NB4 (cell line): ENCODE measurements at places on chromosomes 7 and 10.

DNA sequence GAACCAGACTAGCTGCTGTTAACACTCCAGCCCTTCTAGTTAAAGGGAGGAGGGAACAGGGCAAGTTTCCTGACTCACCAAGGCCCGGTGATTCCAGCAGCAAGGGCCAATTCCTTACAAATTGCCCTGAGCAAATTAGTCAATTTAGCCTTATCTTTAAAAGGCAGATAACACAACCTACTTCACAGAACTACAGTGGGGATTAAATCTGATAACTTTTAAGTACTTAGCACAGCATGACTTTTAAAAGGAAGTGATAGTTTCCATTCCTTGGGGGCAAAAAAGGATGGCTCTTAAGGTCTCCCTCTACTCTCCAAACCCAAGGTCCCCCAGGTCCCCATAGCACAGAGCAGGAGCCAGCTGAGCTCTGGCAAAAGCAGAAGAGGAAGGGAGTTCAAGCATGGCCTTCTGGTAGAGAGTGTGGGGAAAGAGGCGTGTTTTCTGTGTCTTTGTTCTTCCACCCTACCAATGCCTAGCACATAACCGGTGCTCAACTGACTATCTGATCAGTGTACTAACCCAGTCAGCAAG, 4.0 kb downstream of the CDCA7L start:
- DNase-seq = peak; percentile 78

- no peak for DNase-seq
These were observed 188.4 kb downstream of the DYNC1I1 start for GRCh38 chr7:95960706-95961244.

GRCh38 chr7:130982160-130982638, 248.2 kb upstream of the KLF14 start:
- peak; percentile 61 for DNase-seq

- DNase-seq = peak; percentile 83
These were observed 12.7 kb upstream of the SDHAF3 start for GRCh38 chr7:97104719-97105238.

DNA sequence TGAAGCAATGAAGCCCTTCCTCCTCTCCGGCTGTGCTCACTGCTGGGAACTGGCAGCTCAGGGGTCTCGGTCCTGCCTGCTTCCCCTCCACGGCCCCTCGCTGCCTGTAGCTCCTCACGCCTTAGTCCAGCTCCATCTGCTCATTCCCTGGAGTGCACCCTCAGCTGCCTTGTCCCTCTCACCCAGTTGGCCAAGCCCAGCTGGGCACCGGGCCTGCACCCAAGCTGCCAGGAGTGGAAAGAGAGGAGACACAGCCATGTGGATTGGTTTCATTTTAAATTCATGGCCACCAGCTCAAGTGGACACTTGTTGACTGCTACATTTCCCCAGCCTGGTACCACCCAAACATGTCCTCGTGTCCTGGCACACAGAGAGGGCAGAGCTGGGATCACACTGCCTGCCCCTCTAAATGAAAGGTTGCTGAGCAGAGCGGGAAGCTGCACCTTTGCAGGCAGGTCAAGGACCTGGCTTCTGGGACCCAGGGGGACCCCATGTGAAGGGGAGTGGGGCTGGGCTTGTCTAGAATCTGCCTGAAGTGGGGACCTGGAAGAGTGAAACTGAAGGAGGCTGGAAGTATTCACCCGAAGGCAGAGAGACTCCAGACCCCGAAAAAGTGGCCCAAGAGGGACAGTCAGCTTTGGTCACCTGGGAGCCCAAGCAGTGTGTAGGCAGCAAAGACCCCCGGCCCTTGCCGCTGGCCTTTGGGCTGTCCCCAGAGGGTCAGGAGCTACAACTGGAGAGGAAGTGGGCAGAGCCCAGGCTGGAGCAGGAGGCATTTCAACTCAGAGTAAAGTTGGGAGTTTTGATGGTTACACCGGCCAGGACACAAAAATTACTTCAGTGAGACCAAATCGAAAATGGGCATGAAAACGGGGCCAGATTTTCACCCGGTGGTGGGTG, 15.0 kb upstream of the BNIP3 start:
- no peak for DNase-seq

- DNase-seq = no peak
These were observed 102.1 kb upstream of the TMEM168 start for GRCh38 chr7:112892263-112892662.

DNA sequence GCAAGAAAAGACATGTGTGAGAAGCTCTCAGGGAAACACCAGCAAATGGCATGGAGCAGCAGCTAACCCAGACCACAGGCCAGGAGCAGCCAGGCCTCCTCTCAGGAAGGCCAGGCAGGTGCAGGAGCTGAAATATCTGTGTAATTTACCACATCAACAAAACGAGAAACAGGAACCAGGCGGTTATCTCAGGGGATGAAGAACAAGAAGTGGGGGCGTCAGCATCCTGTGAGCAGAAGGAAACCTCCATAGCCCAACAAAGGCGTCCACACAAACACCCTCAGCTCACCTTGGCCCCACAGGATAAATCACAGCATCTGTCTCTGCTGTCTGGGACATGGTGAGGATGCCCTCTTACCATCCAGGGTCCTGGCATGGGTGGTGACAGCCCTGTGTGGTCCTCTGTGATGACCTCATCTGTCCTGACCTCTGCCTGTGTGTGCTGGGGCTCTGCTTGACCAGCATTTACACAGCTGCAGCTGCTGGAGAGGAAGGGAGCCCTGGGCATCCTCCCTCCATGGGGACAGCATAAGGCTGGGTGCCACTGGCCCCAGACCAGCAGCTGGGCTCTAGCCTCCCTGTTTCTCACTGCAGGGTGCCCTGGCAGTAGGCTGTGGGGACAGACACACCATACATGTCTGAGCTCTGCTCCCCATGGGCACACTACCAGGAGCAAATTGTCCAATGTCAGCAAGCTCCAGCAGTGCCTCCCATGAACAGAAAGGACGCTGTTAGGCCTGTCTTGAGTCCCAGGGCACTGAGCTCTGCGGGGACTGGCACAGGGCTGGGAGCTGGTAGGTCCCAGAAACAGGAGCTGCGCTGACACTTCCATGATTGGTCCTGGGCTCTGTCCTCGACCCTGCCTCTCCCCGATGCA, 34.6 kb downstream of the ANXA8 start:
- DNase-seq = peak; percentile 55

- DNase-seq = no peak
These were observed 11.7 kb upstream of the RAMP3 start for GRCh38 chr7:45145881-45146280.

DNA sequence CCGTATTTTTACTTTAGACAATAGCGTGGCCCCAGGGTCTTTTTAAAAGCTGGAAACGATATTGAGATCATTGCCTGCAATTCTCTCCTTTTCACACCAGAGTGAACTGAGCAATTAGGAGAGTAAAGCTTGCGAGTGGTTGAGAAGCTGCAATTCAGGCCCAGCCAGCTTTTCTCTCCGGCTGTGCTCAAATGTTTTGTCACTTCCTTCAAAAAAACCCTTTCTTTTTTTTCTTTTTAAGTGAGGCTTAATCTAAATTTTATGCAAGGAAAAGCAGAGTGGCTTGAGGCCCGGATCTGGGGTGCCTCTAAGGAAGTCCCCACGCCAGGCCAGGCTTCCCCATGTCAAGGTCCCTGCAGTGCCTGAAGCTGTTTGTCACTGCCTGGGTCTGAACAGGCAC, 433.9 kb downstream of the GLRX3 start:
- no peak for DNase-seq

- DNase-seq = no peak
These were observed 55.8 kb downstream of the FAM53B start for GRCh38 chr10:124688386-124688785.

- DNase-seq = no peak
These were observed at the start of gene AKR1C8 for GRCh38 chr10:5184987-5185775. Gene AKR1C8 (minus strand): TSS chr10:5185150. CDS start chr10:5185104, 46 bp downstream.

DNA sequence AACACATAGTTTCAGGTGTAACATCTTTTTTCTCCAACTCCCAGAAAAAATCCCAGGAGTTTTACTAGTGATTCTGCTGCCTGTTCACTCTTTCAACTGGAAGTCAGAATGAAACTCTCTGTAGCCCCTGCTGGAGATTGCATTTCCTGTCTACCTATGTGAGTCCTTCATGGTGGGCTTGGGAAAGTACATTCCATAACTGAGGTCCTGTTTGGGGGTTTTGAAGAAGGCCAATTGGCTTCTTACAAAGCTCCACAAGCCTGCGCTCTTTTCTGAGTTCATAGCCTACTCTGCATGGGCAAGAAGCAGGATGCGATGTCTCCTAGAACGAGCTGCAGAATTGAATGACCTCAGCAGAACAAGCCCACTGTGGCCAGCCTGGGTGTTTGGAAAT, 86.7 kb downstream of the LYZL2 start:
- DNase-seq = peak; percentile 24

DNA sequence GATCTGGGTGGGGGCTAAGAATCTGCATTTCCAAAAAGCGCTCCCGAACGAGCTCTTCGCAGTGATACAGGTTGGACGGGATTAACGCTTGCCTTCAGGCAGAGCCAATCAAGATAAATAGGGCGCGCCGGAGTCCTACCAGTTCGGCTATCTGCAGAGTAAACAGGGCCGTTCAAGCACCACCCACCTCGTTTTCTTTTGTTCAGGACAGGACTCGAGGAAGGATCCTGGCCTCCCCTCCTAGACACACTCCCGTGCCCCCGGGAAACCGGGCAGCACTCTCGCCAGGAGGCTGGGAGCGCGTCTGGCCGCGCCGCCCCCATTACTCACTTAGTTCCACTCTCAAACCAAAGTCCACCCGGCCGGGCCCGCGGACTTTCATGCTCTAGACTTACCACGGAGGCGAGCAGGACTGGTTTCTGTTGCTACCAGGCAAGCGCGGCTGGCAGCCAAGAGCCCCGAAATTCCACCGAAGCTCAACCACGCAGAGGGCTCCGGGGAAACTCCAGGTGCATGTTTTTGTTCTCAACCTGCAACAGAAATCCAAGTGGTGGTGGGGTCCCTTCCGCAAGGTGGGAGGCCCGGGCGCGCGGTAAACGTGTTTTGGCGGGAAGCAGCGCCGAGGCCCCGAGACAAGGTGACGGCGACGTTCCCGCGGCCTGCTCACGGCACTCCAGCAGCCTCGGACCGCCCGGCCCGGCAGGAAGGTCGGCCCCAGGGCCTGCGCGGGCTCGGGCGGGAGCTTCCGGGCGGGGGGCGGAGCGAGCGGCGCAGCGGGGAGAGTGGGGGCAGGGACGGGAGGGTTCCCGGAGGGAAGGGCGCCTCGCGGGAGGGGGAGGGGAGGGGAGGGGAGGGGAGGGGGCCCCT, 12.7 kb downstream of the HNRNPF start:
- DNase-seq = peak; percentile 87
